ENCODE measurements at places on chromosomes 1 and 21. TPM values are rescaled to one million over a fixed set of nuclear protein-coding genes. Genes with fewer than 3 reads are reported as not detected.

The BEND5 gene
- 4.3 TPM for polyA plus RNA-seq

The S1PR1 gene
- 6.5 TPM for polyA plus RNA-seq

The KLF17 gene
- polyA plus RNA-seq: 0.21 TPM

The DEPDC1 gene
- polyA plus RNA-seq: 3.8 TPM

The BNIPL gene
- 0.16 TPM for polyA plus RNA-seq

The FCMR gene
- polyA plus RNA-seq: 0.05 TPM

Data from SK-N-SH (cell line).